ENCODE measurements at places on chromosomes 3 and 15. TPM values are rescaled to one million over a fixed set of nuclear protein-coding genes. Genes with fewer than 3 reads are reported as not detected.

GRCh38 chr3:188706176-188706575, 465.6 kb upstream of the TPRG1 start:
- H3K27ac ChIP-seq, result peak overlapping the region; percentile 36
- no peak for DNase-seq
- H3K36me3 ChIP-seq, result peaks cover 11% of the 10 kb centered on the region
- peaks cover 5% of the 10 kb centered on the region for H3K4me1 ChIP-seq

Gene CEP70
- polyA plus RNA-seq, result 4.0 TPM

- no peak for DNase-seq
- no peak overlapping the region for H3K4me3 ChIP-seq
- H3K36me3 ChIP-seq, result no peaks in the 10 kb centered on the region
- H3K4me1 ChIP-seq, result no peaks in the 10 kb centered on the region
- no peaks in the 10 kb centered on the region for H3K27me3 ChIP-seq
- H3K27ac ChIP-seq, result no peak overlapping the region
These were observed 85.0 kb upstream of the P3H2 start for GRCh38 chr3:190205739-190206138.

- no peak overlapping the region for H3K27ac ChIP-seq
- no peaks in the 10 kb centered on the region for H3K36me3 ChIP-seq
- H3K4me1 ChIP-seq, result no peaks in the 10 kb centered on the region
- no peak for DNase-seq
- no peak overlapping the region for H3K4me3 ChIP-seq
These were observed 103.5 kb upstream of the FXR1 start for GRCh38 chr3:180808823-180809575.

Gene NFKBIZ
- 59.9 TPM for polyA plus RNA-seq

GRCh38 chr15:41633609-41634008, 26.6 kb upstream of the MGA start:
- no peaks in the 10 kb centered on the region for H3K36me3 ChIP-seq
- H3K27ac ChIP-seq, result no peak overlapping the region
- no peak for DNase-seq
- no peaks in the 10 kb centered on the region for H3K27me3 ChIP-seq

Gene USP50
- polyA plus RNA-seq, result not detected

Gene SUSD5
- 0.97 TPM for polyA plus RNA-seq

Gene DGKG
- polyA plus RNA-seq, result 0.12 TPM

DNA sequence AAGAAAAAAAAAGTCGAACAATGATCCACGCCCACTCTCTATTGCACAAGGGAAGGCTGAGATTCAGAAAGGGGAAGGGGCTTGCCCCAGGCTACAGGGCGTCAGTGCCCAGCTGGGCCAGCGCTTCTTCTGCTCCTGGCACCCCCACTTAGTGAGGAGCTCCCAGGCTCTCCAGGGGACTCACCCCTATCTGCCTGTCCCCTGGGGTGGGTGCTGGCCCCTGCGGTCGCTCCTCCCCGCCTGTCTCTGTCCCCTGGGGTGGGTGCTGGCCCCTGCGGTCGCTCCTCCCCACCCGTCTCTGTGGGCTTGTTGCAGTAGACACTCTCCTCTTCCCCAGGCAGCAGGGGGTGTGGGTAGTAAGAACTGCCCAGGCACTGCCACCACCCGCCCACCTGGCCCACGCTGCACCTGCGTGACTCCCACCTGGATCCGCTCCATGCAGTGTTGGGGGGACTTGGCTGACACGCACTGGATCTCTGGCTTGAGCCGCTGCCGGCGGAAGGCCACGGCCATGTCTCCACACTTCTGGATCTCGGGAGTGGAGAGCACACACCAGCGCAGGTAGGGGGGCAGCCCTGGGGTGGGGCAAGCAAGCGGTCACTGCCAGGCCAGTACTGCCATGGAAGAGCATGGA, 14.6 kb downstream of the MELTF start:
- H3K4me1 ChIP-seq, result peaks cover 14% of the 10 kb centered on the region
- H3K4me3 ChIP-seq, result no peak overlapping the region

- no peak overlapping the region for H3K4me3 ChIP-seq
- no peaks in the 10 kb centered on the region for H3K36me3 ChIP-seq
- H3K4me1 ChIP-seq, result no peaks in the 10 kb centered on the region
These were observed 82.2 kb upstream of the THBS1 start for GRCh38 chr15:39498629-39499028.

DNA sequence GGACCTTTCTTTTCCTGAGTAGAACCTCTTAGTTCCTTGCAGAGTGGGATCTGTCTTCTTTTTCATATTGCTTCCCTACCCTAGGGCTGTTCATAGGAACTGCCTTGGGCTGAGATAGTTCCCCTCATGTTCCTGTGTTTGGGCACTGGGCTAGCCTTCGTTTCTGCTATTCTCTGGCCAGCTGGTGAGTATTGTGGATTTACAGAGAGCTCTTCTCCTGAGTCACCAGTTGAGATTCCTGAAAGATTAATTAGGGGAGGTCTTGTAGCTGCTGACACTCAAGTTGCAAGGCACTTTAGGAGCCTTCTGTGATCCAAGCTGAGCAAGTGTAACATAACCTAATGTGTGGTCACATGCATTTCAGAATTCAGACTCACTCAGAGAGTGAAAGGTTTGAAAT, 30.7 kb downstream of the CHD2 start:
- no peak overlapping the region for H3K4me3 ChIP-seq
- H3K4me1 ChIP-seq, result peaks cover 24% of the 10 kb centered on the region
- no peaks in the 10 kb centered on the region for H3K27me3 ChIP-seq
- peak overlapping the region; percentile 62 for H3K27ac ChIP-seq
- H3K36me3 ChIP-seq, result peaks cover 70% of the 10 kb centered on the region
- no peak for DNase-seq

DNA sequence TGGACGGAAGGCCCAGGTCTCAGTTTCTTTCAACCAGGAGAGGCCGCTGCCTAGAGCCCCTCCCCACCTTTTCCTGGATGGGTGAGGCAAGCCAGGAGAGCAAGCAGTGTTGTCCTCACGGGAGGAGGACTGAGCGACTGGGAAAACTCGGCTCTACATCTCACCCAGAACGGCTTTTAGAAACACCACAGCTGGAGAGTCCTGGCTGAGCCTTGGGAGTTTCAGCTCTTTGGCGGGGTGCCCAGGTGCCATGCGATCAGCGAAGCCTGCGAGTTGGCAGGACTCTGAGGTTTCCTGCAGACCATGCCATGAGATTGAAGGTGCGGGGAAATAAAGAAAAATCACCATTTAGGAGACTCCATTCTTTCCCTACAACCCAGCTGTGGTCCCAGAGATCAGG, 26.0 kb downstream of the PPCDC start:
- H3K27me3 ChIP-seq, result no peaks in the 10 kb centered on the region
- H3K4me1 ChIP-seq, result peaks cover 45% of the 10 kb centered on the region
- H3K27ac ChIP-seq, result no peak overlapping the region
- H3K36me3 ChIP-seq, result no peaks in the 10 kb centered on the region
- no peak overlapping the region for H3K4me3 ChIP-seq

DNA sequence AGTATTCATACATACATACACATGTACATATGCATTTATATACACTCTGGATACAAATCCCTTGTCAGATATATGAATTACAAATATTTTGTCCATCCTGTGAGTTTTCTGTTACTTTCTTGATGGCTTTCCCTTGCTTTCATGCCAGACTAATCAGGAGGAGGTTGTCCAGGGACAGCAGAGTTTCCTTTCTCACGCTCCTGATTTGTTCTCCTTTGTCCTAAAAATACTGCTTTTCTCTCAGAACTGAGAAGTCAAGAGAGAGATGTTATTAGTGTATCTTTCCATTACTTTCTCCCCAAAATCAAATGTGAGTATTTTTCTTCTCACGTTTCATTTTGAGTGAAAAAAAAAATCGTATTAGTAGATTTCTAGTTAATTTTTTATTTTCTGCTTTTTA, 12.1 kb upstream of the TCAIM start:
- DNase-seq, result no peak
- H3K4me1 ChIP-seq, result no peaks in the 10 kb centered on the region
- no peak overlapping the region for H3K27ac ChIP-seq
- H3K4me3 ChIP-seq, result no peak overlapping the region

Gene GRM2
- polyA plus RNA-seq, result 0.15 TPM

GRCh38 chr15:85168642-85169173, 187.1 kb downstream of the PDE8A start:
- no peaks in the 10 kb centered on the region for H3K36me3 ChIP-seq
- no peaks in the 10 kb centered on the region for H3K4me1 ChIP-seq
- no peak overlapping the region for H3K27ac ChIP-seq
- no peak overlapping the region for H3K4me3 ChIP-seq
